ENCODE measurements at places on chromosomes 1 and 21. TPM values are rescaled to one million over a fixed set of nuclear protein-coding genes. Genes with fewer than 3 reads are reported as not detected.

GRCh38 chr1:212699625-212700222 is at the start of gene BATF3:
BATF3 (minus strand) TSS chr1:212699840; CDS start chr1:212699762, 78 bp downstream.
- peak; percentile 28 for DNase-seq

DNA sequence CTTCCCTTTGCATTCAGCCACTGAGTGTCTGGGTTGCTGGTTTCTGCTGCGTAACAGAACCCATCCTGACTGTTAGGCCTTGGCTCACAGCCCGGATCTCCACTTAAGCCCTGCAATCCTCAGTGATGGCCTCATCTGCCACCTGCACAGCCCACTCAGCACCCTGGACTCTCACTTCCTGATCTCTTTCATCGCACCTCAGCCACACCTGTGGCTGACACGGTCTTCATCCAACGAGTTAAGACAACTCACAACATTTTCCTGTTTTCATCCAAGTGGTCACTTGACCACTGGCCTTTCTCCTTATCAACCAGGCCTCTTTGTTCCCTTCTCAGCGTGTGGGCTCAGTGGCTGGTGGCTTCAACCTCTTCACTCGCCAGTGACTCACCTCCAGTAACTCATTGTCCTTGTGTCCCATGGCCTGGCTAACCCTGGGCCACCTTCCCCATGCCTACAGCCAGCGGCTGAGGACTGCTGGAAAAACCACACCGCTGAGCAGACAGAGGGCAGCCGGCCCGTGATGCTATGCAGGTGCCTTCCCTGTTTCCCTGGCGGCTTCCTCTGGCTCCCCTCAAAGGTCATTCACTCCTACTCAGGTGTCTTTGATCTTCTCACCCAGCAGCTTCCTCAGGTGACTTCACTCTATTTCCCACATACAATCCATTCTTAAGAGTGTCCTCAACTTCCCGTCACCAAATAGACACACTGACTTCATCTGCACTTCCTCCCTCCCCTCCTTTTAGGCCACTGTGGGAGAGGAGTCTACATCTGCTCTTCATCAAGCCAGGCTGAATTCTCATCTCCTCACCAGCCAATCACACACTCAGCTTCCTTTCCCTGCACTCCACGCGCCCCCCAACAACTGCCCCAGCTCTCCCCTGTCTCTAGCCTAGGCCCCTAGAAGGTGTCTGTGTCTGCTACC is 19.9 kb upstream of the EDN2 start:
- DNase-seq = no peak

DNA sequence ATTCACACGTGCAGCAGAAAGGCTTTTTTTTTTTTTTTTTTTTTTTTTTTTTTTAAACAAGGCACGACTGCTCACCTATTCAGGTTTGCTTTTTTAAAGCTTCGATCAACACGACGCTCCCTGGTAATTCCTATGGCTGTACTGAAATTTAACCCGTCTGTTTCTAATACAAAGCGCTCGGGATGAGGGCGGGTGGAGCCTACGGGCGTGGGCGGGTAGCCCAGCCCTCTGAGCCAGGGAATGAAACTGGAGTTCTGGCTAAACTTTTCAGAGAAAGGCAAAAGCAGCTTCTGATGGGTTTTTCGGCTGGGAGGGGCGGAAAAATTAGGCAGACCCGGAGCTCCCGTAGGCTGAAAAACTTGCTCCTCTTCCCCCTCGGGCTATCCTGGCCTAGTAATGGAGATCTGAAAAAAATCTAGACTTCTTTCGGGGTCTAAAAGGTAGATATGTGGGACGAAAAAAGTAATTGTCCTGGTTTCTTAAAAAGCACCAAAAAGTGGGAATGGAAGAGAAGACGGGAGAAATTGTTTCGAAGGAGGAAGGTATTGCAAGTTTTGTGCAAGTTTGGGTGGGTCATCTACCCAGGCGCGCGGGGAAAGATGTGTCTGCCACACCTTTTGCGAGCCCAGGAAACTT is 7.4 kb downstream of the NR5A2 start:
- DNase-seq = no peak

DNA sequence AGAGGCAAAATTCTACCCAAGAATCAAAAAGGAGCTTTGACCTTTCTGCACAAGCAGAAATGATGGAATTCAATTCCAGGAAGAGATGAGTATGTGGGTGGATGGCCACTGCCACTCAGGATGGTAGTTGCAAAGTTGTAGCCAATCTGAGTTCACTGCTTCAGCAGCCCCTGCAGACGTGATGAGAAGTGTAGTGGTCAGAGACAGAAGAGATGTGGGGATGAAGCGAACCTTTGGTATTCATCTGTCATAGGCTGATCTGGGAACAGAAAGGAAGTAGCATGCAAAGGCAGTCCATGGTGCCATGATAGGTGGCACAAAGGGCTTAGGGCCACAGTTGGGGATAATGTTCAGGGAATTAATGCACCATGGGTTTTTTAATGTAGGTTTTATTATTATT is 81.1 kb upstream of the PGBD5 start:
- no peak for DNase-seq

DNA sequence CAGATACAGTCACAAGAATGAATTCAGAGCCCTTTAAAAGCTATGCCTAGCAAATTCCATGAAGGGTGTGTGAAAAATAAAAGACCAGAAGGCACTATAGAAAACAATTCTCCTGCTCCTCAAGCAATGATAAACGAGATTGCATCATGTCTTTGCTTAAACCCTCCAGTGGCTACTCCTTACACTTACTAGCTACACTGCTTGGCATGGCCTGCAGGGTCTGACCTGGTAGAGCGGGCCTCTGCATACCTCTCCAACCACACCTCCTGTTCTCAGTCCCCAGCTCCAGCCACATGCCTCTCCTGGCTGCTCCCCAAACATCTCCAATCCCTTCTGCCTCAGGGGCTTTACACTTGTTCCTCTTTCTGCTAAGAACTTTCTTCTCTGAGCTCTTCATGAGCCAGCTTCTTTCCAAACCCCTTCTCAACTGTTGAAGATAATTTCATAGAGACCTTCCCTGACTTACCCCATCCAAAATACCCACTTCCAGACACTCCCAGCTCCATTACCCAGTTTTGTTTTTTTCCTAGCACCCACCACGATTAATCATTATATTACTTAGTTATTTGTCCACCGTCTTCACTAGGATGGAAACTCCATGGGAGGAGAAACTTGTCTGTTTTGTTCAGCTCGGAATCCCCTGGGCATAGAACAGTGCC is 11.2 kb upstream of the CREG1 start:
- DNase-seq = no peak

- DNase-seq = no peak
These were observed 93.7 kb downstream of the ZSWIM5 start for GRCh38 chr1:45112661-45113060.

GRCh38 chr1:156476501-156477298 is 23.9 kb downstream of the MEF2D start:
- DNase-seq = no peak

- no peak for DNase-seq
These were observed 69.8 kb downstream of the SLC35A3 start for GRCh38 chr1:100039591-100039990.

DNA sequence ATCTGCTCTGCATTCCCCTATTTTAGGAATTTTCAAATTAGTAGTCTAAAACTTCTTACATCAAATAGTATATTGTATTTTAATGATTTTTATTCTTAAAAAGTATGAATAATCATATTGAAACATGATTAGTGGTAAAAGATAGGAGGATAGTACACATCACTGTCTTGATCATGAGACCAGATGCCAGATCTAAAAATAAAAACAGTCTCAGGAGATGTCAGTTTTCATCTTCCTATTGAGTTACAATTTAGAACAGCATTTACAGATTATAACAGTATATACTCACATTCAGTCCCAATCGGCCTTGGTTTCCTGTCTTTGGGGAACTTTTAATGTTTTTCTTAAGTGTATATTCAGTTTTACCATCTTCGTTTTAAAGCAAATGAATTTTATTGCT is 95.9 kb downstream of the USP25 start:
- no peak for DNase-seq

DNA sequence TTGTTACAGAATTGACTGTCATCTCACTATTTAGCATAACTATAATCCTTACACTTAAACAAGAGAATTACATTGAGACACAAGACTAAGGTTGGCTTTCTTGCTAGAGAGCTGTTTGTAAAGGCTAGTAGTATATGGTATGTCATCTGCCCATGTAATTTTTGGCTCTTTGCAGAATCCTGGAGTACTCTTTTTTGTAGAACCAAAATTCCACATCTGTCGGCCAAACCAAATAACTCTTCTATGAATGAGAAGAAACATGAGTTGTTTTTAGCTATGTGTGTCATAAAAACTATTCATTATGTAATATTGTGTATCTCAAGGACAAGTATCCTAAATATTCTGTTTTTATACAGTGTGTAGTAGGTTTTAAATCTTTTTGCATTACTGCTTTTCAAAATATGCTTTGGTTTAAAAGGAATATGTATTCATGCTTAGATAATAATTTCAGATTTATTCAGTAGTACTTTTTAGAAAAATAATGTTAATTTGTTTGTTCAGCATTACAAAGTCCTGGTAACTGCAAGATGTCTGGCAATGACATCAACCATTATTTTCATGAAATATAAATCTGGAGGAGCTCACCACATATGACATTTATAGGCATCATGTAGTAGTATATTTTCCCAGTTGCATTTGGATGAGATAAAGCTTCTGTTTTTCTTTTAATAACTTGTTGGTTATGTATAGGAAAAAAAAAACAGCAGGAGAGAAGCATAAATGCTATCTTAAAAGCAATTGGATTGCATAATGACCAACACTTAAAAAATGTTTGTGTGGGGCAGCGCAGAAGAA is 159.8 kb downstream of the HS2ST1 start:
- no peak for DNase-seq

DNA sequence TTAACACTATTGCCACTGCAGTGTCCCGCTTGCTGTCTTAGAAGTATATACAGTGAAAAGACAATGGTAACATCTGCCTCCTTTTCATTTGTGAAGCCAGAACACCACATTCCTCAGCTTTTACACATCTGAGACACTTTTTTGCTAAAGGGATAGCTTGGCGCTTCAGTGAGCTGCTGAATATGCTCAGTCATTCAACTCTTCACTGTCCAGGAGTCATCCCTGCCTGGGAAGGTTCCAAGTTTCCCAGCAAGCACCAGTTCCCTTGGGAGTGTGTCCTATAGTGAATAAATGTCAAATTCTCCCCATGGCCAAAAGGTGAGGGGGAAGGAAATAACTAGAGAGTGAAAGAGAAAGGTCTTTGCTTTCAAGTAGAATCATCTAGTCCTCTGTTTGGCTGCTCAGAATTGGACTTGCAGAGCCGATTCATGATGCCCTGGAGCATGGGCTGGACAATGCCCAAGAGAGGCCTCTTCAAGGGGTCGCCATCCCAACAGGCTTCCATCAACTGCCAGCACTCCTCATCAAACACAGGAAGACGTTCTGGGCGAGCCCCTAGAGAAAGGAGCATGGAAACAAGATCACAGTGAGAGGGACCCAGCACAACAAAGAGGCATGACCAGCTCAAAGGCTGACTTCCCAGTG is 25.5 kb upstream of the RBBP5 start:
- DNase-seq = no peak

- no peak for DNase-seq
These were observed 8.6 kb upstream of the MT1HL1 start for GRCh38 chr1:237012788-237013383.

DNA sequence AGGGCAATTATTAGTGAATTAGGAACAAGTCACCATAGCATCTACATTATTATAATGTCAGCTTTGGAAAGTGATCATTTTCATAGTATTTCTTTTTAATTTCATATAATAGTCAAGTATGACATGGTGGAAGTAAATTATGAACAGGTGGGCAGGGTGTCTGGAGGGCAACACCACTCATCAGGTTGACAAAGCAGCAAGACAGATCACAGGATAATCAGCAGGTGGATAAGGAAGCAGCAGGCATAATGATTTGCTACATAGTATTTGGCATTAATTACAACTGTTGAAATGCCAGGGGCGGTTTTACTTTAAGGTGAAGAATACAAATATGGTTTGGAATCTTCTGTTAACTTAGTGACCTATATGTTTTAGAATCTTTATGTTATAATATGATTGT is 1342.2 kb downstream of the PLA2G4A start:
- DNase-seq = no peak

DNA sequence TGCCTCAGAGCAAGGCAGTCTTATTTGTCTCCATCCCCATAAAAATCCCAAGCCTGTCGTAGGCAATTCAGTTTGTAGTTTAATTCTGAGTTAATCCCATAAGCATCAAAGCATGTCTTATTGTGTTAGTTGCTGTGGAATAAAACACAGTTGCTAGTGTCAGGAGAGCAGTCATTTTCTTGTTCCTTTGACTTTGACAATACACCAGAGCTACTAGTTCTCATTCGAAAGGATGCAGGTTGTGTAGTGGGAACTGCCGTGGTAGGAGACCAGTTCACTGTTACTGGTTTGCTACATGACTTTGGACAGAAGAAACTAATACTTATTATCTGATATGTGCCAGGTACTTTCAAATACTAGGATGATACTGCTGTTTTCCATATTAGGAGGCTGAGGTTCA is 23.5 kb downstream of the LRIG2 start:
- no peak for DNase-seq

GRCh38 chr1:159943908-159944622 is 1.3 kb downstream of the IGSF9 start:
- no peak for DNase-seq

GRCh38 chr1:45876000-45876617 is 72.7 kb downstream of the MAST2 start:
- no peak for DNase-seq

DNA sequence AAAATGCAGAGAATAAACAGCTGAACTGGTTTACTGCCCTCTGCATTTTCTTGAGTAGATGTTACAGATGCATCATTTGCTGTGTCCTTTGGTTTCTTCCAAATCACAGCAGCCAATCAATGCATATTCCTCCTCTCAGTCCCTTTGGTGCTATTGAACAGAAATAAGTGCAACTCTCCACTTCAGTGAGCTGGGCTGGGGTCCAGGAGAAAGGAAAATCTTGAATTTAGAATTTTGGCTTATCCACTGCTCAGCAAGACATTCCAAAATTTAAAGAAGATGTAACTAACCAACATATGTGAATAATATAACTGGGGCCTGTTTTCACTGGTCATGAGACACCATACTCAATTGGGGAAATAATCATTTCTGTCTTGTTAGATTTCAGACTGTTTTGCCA is 39.2 kb downstream of the PRMT6 start:
- DNase-seq = no peak

- no peak for DNase-seq
These were observed 8.7 kb upstream of the PPP1R8 start for GRCh38 chr1:27821761-27822315.

- DNase-seq = no peak
These were observed 114.0 kb downstream of the ROR1 start for GRCh38 chr1:63887809-63888208.

TACSTD2 gene
- 25.9 TPM for polyA plus RNA-seq

THEM5 gene
- 0.84 TPM for polyA plus RNA-seq

SNIP1 gene
- polyA plus RNA-seq = 14.6 TPM

SLC25A34 gene
- 2.5 TPM for polyA plus RNA-seq

TCHH gene
- polyA plus RNA-seq = 0.04 TPM

S100A2 gene
- polyA plus RNA-seq = 3.8 TPM

NPHS2 gene
- polyA plus RNA-seq = 462 TPM

GUCA2A gene
- not detected for polyA plus RNA-seq

NMNAT2 gene
- polyA plus RNA-seq = 3.6 TPM

IFNGR2 gene
- 77.1 TPM for polyA plus RNA-seq

AMY2B gene
- 23.3 TPM for polyA plus RNA-seq

NBPF12 gene
- 18.4 TPM for polyA plus RNA-seq

Measured in renal cortex interstitium (tissue), 15 donors.